ENCODE measurements at places on chromosomes 13 and 19.

DNA sequence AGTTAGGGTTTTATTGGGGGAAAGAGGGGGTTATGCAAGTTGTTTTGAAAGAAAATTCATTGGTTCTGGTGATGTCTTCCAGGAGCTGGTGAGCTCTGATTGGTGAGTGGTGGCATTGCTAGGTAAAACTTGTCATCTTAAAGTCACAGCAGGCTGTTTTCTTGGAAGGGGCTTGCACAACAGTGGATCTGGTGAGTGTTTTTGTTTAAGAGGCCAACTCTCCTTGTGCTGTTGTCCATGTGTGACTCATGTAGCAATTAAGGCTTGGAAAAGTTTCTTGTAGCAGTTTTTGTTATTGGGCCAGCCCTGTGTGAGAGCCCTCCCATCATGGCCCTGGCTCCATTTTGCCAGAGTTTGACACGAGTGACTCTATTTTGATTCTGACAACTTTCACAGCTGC, 109.4 kb downstream of the RFC3 start:
- no peak for DNase-seq

GRCh38 chr13:23609874-23610576, 39.8 kb downstream of the TNFRSF19 start:
- no peak for DNase-seq

DNA sequence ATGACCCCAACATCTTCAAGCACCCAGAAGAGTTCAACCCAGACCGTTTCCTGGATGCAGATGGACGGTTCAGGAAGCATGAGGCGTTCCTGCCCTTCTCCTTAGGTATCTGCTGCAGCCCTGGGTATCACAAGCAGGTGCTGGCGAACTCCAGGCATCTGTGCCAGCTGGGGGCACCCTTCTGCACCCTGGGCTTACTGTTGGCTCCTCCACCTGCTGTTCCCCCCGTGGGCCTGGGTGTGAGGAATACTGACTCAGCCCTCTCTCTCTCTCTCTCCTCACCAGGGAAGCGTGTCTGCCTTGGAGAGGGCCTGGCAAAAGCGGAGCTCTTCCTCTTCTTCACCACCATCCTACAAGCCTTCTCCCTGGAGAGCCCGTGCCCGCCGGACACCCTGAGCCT, 13.0 kb downstream of the CYP2S1 start:
- no peak for DNase-seq

DNA sequence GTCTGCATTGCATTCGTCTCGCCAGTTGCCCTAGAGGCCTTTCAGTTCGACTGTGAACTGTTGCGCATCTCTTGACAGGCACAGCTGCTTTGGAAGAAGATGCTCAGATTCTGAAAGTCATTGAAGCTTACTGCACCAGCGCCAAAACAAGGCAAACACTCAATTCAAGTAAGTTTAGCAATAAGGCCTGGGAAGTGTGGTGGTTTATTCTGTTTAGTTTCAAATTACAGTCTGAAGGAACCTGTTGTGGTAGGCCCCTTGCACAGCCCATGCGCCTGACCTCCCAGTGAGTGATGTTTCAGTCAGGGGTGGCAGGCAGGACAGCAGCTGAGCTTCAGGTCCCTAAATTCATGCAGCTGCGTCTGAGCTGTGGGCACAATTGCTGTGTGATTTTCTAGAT, 32.2 kb upstream of the TEX29 start:
- no peak for DNase-seq

DNA sequence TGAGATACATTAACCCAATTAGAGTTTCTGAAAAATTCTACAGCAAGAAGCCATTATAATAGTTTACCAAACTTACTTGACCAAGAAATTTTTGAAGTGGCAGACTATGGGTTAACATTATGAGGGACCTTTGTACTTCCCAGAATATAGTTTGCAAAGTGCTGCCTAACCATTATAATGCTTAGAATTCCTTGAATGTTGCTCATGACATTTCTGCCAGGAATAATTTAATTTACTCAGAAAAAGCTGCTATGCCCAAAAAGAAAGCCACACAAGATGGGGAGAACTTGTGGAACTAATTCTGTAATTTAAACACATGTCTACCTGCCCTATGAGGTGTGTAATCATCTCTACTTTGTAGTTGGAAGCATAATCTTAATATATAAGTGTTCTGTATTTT, 58.1 kb upstream of the MYCBP2 start:
- no peak for DNase-seq

DNA sequence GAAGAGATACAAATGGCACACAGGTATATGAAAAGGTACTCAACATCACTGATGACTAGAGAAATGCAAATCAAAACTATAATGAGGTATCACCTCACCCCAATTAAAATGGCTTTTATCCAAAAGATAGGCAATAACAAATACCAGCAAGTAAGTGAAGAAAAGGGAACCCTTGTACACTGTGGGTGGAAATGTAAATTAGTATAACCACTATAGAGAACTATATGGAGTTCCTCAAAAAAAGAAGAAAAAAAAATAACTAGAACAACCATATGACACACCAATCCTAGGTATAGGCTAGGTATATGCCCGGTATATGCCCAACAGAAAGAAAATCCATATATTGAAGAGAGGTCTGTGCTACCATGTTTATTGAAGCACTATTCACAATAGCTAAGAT, 150.9 kb downstream of the VWA8 start:
- DNase-seq: no peak

DNA sequence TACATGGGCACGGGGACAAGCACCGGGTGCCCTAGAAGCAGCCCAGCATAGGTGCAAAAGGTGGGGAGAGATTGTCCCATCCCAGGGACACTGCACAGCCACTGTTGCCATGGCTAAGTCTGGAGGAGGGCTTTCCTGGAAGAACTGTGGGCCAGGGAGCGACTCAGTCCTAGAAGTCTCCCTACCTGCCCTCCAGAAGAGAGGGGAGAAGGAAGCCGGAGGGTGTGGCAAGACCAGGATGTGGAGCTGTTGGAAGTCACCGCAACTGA, 2.3 kb upstream of the FBN3 start:
- DNase-seq: no peak

DNA sequence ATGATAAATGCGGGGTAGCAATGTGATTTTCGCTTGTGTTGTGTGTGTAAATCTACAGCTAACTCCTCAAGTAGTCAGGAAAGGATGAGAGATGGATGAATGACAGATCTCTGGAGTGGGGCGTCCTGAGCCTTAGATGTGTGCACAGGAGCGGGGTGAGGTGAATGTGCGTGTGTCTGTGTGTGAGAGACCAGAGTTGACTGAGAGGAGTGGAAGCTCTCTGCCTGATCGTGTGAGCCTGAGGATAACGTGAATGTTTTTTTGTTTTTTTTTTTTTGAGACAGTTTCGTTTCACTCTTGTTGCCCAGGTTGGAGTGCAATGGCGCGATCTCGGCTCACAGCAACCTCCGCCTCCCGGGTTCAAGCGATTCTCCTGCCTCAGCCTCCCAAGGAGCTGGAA, 805 bp downstream of the ZNF461 start:
- DNase-seq: no peak

DNA sequence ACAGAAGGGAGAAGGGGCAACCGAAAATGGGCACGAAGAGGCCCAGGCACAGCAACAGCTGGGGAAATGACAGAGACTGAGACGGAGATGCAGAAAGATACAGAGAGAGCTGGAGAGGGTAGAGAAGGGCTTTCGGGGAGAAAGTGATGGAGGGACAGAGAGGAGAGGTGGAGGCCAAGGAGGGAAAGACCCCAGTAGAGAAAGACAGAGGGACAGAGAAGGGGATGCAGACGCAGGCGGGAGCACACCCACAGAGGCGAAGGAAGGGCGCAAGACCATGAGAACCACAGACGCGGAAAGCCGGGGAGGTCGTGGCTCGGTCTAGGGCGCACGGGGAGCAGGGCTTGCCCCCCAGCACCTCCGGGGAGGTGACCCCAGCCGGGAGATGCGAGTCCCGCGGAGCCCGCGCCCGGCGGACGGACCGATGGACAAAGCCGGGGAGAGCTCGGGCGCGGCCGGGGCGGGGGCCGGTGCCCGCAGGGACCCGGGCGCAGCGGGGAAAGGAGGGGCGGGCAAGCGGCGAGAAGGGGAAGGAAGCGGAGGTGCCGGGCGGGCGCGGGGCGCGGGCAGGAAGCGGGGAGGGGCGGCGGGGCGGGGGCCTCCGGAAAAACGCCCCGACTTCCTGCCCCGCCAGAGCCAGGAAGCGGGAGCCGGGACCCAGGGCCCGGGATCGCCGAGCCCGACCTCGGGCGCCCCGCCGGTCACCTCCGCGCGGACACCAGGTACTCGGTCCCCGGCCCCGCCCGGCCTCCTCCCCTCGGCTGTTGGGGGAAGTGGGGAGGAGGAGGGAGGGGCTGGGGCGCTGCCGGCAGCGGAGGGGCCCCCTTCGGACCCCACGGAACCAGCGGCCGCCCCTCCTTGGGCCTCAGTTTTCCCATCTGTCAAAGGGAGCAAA, at the start of gene ARHGEF1:
Gene ARHGEF1 (plus strand): TSS at position 617 of the 895 bp plus-strand sequence. CDS start 4,899 bp downstream, outside the sequence.
- no peak for DNase-seq

- no peak for DNase-seq
Measured at GRCh38 chr19:3855320-3855719, 13.5 kb downstream of the ZFR2 start.

GRCh38 chr13:58960888-58961287, 1202.8 kb downstream of the DIAPH3 start:
- DNase-seq: no peak

- DNase-seq: peak; percentile 93
Measured at GRCh38 chr19:7098701-7099596, 29.4 kb downstream of the ZNF557 start.

DNA sequence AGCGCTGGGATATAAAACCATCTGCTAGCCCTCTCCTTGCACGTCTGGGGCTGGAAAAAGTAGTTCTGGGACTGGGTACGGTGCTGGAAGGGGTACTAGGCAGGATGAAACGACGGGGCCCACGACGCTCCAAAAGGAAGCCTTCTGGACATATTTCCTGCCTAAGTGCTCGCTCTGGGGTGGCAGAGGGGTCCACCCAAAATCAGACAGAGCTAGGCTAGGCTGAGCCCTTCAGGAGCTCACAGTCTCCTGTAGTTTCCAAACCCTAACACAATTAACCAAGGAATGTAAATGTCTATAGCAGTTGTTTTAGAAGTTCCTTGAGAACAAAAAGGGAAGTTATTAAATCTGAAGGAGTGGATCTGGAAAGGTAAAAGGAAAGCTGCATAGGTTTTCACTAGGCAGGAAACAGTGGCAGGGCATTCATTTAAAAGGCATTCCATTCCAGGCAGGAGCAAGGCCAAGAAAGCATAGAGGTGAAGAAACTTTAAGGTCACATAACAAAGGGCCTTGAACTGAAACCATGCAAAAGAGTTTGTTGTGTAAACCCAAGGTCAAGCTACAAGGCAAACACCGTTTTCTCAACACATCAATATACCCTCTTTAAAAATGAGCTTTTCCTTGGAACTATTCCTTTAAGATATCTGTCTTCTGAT, 634 bp upstream of the DIAPH3 start:
- DNase-seq: peak; percentile 28

- no peak for DNase-seq
Measured at GRCh38 chr19:55255618-55256423, 3.0 kb downstream of the PPP6R1 start.

- DNase-seq: no peak
Measured at GRCh38 chr19:38270587-38271167, 6.3 kb downstream of the SPINT2 start.

DNA sequence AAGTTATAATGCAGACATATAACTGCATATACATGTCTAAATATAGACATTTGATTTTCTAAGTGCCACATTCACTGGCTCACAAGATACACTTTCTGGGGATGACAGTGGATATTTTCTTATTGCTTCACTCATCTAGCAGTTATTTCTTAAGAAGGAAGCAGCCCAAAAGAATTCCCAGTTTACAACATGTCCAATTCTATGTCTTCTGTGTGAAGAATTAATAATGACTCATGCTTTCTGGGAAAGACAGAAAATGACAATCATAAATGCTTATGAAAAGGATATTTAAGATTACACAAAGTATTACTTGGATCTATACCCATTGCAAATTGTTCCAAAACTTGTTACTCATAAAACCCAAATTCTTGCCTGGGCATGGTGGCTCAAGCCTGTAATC, 543.4 kb downstream of the SUCLA2 start:
- DNase-seq: no peak

- no peak for DNase-seq
Measured at GRCh38 chr19:31560086-31561060, 211.1 kb upstream of the TSHZ3 start.

DNA sequence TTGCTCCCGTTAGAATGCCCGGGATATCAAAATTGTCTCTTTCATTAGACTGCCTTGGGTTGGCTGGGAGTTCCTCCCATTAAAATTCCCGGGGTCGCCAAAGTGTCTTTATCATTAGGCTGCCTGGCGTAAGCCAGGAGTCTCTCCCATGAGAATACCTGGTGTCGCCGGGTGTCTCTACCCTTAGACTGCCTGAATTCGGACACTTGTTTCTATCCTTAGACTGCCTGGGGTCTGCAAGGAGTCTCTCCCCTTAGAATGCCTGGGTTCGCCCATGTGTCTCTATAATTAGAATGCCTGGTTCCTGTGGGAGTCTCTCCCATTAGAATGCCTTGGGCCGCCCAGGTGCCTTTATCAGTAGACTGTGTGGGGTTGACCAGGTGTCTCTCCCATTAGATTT, 1538.2 kb downstream of the UQCRFS1 start:
- no peak for DNase-seq

GRCh38 chr13:92260363-92260762, 861.9 kb downstream of the GPC5 start:
- no peak for DNase-seq

DNA sequence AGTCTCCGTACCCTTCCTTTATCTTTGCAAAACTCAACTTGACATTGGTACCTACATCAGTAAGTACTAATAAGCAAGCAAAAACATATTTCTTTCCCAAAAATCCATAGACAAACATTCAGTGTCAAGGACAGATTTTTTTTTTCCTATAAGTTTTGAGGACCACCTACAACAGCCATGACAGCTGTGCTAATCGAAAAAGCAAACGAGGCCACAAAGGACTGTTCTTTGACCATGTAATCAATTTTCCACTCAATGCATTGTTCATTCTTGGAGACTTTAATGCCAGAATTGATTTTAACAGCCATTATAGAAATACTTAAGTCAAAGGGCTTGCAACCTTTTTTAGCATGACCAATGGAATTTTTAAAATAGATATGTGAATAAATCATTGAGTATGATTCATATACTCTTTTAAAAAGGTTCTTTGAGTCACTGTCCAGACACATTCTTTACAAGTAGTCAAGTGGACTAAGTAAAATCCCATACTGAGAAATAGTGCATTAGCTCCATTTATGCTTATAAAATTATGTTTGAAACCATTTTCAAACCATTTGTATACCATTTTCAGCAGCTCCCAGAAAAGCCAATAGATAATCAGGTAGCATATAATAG, 323.9 kb downstream of the MZT1 start:
- no peak for DNase-seq

GRCh38 chr13:42607546-42607945, 33.6 kb downstream of the TNFSF11 start:
- DNase-seq: no peak

GRCh38 chr19:56840451-56841192, at the start of the genes PEG3 and ZIM2:
PEG3 (minus strand) TSS chr19:56840726; CDS start chr19:56824655, 16,071 bp downstream.
ZIM2 (minus strand) TSS chr19:56840726; CDS start chr19:56824277, 16,449 bp downstream.
- peak; percentile 81 for DNase-seq

- no peak for DNase-seq
Measured at GRCh38 chr13:94829185-94829836, 117.0 kb upstream of the SOX21 start.
